ENCODE measurements at places on chromosomes 5 and 9.

DNA sequence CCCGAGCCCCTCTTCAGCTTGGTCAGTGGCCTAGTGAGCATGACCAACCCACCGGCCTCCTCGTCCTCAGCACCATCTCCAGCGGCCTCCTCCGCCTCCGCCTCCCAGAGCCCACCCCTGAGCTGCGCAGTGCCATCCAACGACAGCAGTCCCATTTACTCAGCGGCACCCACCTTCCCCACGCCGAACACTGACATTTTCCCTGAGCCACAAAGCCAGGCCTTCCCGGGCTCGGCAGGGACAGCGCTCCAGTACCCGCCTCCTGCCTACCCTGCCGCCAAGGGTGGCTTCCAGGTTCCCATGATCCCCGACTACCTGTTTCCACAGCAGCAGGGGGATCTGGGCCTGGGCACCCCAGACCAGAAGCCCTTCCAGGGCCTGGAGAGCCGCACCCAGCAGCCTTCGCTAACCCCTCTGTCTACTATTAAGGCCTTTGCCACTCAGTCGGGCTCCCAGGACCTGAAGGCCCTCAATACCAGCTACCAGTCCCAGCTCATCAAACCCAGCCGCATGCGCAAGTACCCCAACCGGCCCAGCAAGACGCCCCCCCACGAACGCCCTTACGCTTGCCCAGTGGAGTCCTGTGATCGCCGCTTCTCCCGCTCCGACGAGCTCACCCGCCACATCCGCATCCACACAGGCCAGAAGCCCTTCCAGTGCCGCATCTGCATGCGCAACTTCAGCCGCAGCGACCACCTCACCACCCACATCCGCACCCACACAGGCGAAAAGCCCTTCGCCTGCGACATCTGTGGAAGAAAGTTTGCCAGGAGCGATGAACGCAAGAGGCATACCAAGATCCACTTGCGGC, 1.8 kb downstream of the EGR1 start:
- DNase-seq = no peak

DNA sequence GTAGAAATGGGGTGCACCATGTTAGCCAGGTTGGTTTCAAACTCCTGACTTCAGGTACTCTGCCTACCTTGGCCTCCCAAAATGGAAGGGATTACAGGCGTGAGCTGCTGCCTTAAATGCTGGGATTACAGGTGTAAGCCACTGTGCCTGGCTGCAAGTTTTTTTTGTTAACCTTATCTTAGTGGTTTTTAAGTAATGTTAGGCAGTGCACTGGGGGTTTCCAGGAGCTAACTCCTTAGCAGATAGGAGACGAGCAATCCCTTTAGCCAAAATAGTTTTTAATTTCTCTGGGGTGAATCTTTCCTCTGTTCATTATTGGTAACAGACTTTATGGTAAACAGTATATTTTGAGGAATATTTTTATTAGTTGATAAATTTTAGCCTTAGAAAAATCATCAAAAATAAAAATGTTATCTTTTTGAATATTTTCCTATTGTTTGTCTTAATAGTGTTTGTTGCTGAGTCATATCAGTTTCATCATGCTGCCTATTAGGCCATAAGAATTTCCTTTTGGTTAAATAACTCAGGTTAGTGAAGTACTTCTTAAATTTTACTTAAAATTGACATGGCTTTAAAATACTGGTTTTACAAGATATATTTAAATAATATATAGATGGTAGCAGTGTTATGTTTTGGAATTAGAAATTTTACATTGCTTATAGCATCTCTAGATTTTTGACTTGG, 37.9 kb downstream of the LMNB1 start:
- DNase-seq = no peak

GRCh38 chr5:173764332-173765028, 123.7 kb upstream of the CPEB4 start:
- DNase-seq = no peak

DNA sequence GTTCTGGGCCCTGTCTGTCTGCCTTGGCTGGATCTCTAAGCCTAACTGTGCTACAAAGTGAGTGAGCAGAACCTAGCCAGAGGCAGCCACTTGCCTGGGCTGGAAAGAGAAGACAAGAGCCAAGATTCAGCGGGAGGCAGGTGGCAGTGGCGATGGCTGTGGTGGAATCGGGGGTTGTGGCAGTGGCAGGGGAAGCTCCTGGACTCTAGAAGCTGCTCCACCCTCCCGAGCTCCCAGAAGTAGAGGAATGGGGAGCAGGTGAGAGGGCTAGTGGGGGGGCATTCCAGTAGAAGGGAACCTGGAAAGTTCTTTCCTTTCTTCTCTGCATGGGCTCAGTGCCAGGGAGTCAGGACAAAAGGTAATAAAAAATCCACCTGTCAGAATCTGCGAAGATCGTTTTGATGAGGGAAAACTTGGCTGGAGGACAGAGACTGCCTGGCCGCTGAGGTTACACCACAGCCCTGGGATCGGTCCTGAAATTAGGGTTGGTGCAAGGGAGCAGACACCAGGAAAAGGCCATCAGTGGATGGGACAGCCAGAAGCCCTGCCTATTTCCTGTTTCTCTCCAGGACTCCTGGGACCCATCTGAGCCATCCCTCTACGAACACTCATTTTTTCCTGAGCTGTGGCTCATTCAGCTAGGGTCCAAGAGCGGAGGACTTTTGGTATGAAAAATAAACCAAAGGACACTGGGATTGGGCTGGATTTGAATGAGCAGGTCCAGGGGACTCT, 1.6 kb downstream of the CRAT start:
- DNase-seq = no peak

DNA sequence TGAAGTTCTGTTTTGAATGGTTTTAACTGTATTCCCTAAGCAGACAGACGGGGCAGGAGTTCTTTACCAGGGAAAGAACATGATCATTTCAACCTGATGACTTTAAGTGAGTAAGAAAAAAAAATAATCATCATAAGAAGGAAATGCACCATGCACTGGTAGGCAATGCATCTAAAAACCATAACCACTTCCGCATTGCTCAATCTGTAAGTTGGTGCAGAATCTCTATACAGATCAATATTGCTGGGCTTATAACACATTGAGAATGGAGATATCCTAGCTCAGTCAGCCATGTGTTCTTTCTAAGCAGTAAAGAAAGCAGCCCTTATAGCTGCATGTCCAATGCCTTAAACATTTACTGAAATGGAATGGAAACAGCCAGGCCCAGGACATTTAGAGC, 407.1 kb upstream of the DMAC1 start:
- DNase-seq = no peak

- DNase-seq = no peak
Measured at GRCh38 chr5:935510-936084, 42.9 kb downstream of the TRIP13 start.

DNA sequence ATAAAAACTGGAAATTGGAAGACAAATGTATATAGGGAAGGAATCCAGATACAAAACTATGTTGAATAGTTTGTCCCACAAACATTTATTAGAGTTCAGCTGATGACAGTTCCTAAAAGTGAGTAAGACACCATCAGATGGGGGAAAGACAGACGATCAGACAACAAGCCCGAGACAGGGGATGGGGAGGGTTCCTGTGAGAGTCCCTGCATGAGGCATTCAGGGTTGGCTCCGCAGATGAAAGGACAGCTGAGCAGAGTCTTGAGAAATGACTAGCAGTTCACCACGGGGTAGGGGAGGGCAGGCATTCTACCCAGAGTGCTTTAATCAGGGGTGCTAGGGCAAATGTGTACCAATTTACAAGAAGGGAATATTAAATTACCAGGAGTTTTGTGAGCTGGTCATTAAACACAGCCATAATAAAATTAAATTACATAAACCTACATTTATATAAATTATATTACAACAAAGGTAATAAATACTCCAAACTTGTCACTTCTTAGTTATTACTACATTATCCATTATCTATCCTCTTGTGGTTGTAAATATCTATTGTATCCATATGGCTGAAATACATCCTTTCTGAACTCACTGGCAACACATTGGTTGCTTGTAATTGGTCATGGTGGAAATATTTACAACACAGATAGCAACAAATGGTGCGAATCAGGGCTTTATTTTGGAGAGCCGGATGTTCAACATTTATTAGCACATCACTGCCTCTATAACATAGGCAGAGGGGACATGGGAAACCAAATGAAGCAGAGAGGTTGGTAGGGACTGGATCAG, 27.8 kb downstream of the TNFSF15 start:
- DNase-seq = no peak

Data from NCI-H1417 treated with DMSO at 0.1 percent for 48 hours (cell line).